Fibroblast of villous mesenchyme (primary cell): ENCODE measurements at places on chromosomes 2 and 18. TPM values are rescaled to one million over a fixed set of nuclear protein-coding genes. Genes with fewer than 3 reads are reported as not detected.
A peak's percentile ranks its signal among the peaks of the same experiment; 100 is the strongest.

- DNase-seq, result peak; percentile 88
Observed at GRCh38 chr2:197107291-197108269, 181.1 kb upstream of the PGAP1 start.

GRCh38 chr2:37201766-37202165, 5.5 kb downstream of the CEBPZOS start:
- no peak for DNase-seq

DNA sequence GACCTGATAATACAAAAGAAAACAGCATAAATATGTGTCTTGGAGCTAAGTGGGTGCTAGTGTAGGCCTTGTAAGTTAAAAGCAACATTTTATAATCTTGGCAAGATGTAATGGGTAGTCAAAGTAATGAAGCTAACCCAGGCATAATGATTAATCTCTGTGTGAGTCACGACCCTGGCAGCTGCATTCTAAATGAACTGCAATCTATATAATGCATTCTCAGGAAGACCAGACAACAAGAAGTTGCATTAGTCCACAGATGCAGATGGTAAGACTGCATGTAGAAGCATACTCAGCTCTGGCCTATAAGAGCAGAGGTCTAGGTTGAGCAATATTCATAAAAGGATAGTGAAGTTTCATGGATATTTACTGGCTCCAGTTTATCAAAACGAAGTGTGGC, 85.6 kb upstream of the ETAA1 start:
- DNase-seq, result peak; percentile 92

The SMYD5 gene
- total RNA-seq, result 20.7 and 20.9 TPM in 2 replicates

DNA sequence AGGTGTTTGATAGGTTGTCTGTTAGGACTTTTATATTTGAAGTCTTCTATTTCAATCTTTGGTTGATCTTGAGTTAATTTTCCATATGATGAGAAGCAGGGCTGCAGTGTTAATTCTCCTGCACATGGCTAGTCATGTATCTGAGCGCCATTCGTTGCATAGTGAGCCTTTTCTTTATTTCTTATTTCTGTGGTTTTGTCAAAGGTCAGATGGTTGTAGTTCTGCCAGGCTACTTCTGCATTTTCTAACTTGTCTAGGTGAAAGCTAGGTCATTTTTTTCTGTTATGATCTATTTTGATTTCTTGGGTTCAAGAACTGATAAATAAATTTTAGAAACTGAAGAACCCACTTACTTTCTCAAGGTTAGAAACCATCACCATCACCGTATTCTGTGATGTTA, 56.7 kb downstream of the CCDC74A start:
- no peak for DNase-seq

The ALK gene
- total RNA-seq, result not detected in 2 replicates

DNA sequence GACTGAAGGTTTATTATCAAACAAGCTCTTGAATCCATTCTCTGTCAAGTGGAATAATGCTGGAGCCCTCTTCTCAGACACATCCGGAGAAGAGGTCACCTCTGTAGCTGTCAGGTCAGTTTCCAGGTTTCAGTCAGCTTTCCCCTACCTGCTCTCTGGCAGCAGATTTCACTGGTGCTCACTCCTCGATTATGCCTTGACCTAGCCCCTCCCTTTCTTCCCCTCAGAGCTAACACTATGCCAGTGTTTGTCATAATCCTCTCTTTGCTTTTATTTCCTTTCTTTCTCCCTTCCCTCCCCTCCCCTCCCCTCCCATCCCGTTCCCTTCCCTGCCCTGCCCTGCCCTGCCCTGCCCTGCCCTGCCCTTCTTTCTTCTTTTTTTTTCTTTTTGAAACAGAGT, 22.5 kb upstream of the PLEKHM3 start:
- DNase-seq, result no peak

DNA sequence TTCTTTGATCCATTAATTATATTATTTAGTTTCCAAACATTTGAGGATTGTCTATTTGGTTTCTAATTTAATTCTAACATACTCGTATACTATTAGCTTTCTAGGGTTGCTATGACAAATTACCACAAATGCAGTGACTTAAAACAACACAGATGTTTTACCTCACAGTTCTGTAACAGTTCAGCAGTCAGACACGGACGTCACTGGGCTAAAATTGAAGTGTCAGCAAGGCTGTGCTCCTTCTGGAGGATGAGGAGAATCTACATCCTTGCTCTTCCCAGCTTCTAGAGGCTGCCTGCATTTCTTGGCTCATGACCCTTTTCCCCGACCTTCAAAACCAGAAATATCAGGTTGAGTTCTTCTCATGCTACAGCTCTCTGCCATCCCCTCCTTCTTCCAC, 117.6 kb downstream of the TFCP2L1 start:
- no peak for DNase-seq

The LHCGR gene
- under 0.01 TPM in 1 of 2 replicates, not detected in the other for total RNA-seq

DNA sequence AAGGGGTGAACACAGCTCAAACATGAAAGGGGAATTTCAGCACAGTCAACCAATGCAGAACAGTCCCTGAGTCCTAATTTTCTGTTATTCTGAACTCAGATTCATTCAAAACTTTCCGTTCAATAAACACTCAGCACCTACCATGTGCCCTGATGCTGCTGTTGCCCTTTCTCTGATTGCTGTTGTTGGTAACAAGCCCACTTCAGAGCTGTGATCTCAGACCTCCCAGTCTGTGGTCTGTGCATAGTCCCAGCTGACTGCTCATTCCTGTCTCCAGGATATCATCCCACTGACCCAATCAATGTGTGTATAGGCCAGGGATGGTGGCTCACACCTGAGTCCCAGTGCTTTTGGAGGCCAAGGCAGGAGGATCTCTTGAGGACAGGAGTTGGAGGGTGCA, 82.7 kb upstream of the SLC35G4 start:
- no peak for DNase-seq

DNA sequence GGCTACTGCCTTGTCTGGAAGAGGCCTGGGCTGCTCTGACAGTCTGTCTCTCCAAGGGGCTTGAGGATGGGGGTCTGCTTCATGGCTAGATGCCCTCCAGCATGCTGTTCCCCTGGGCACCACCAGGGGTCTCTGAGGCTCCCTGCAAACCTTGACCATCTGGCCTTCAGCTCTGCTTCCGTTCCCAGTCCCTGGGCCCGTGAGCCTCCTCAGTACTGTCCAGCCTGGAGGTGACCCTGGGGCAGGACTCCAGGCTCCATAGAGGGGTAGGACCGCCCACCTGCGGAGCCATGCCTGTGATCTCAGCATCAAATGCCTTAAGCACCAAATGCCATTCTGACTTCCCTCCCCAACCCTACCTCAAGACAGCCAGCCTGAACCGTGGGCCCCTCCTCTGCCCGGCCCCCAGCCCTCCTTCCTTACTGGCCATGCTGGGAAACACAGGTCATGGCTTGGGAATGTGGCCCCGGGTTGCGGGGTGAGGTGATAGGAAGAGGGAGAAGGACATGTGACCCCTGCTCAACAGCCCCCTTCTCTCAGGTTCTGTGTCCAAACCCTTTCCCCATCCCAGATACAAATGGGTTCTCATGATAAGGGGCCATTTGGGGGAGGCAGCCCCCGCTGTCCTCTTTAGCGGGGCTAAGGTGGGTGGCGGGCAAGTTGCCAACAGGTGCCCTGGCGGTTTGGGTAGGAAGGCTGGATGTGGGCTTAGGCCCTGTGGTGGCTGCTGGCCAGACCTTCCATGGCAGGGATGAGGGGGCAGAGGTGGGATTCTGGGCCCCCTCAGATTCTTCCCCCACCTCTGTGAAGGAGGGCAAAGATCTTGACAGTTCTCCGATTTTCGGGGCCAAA, 25.0 kb downstream of the SPEG start:
- DNase-seq, result peak; percentile 64

The BCL2 gene
- 0.64 and 0.86 TPM in 2 replicates for total RNA-seq

DNA sequence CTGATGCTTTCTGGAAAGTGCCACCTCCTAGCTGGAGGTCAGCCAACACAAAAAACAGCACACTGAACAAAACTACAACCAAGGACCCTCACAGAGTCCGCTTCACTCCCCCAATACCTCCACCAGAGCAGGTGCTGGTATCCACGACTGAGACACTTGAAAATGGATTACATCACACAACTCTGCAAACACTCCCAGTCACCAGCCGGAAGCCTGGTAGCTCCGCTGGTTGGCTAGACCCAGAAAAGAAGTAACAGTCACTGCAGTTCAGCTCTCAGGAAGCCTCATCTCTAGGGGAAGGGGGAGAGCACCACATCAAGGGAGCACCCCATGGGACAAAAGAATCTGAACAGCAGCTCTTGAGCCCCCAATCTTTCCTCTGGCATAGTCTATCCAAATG, 175.4 kb downstream of the LCLAT1 start:
- DNase-seq, result no peak

The LOXHD1 gene
- total RNA-seq, result under 0.01 TPM in 1 of 2 replicates, not detected in the other

The ADRA2B gene
- total RNA-seq, result not detected in 2 replicates

The FZD7 gene
- total RNA-seq, result 14.7 and 43.8 TPM in 2 replicates

The TEX44 gene
- total RNA-seq, result not detected in 2 replicates

DNA sequence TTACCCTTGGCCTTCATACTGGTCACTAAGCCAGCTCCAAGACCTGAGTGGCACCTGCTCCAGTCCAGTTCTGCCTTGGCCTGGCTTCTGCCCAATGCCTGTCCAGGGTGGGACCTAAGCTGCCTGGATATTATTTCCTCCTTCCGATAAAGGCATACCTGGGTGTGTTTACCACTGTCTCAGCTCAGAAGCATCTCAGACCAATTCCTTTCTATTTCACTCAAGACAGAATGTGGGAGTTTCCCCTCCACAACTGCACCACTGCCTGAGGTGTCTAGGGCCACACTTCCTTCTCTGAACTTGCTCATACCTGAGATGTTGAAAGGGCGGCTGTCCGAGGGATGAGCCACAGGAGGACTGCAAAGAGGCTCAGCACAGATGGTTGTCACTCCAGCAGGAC, 18.4 kb upstream of the CAB39 start:
- DNase-seq, result no peak

The NOL4 gene
- total RNA-seq, result not detected in 2 replicates

The POTEI gene
- under 0.01 TPM in 1 of 2 replicates, not detected in the other for total RNA-seq

The ATF2 gene
- total RNA-seq, result 62.5 and 92.4 TPM in 2 replicates

- DNase-seq, result no peak
Observed at GRCh38 chr2:16225071-16225470, 284.7 kb downstream of the MYCN start.

GRCh38 chr2:42895134-42895790, 102.9 kb upstream of the HAAO start:
- no peak for DNase-seq

GRCh38 chr2:227188292-227188691, 23.9 kb downstream of the COL4A3 start:
- DNase-seq, result peak; percentile 62
